SK-N-MC (cell line): ENCODE measurements at places on chromosomes 11 and 22.

DNA sequence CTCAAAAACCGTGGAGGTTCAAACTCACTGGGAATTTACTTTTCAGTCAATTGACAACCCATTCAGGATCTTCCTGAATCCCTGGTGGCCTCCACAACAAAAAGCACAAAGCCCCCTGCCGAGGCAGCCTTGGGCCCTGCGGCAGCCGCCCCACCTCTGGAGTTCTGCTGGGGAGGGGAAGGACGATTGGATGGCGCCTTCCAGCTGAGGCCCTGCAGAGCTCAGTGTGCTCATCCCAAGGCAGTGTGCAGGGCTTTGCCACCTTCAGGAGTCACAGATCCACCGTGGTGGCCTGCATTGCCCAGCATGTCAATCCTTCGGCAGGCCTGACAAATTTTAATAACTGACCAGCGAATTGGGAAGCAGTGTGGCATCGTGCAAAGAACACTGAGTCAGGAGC, 7.4 kb downstream of the ZFTA start:
- no peak for DNase-seq

DNA sequence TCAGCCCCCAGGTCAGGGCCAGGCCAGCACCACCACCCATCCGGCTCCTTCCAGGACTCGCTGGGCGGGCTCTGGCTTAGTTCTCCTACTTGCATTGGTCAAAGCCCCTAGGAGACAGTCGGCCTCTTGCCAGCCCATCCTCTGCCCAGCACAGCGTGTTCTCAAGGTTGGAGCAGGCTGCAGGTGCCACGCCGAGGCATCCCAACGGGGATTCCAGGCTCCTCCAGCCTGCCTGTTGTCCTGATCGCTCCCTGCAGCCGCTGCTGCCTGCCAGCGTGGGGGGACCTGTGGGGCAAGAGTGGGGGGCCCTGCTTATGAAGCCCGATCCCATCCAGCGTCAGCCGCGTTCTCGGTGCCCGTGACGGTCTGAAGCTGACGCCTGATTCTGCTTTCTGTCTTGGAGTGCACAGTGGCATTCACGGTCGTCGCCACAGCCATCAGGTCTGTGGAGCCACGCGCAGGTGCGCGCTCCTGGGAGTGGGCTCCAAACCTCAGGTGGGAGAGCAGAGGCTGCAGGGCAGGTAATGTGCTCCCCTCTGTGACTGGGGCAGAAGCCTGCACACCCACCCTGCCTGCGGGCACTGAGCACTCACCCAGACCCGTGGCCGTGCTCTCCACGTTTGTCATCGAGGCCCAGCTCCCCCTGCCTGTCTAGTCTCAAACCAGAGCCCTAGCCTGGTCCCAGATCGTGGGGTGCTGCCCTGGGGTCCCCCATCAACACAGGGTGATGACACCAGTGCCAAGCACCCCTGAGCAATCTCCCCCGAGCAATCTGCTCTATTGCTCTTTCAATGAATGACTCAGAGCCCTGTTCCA, 991.6 kb downstream of the BRD1 start:
- no peak for DNase-seq

- DNase-seq = no peak
These were observed 81.6 kb downstream of the FLI1 start for GRCh38 chr11:128775468-128775867.

DNA sequence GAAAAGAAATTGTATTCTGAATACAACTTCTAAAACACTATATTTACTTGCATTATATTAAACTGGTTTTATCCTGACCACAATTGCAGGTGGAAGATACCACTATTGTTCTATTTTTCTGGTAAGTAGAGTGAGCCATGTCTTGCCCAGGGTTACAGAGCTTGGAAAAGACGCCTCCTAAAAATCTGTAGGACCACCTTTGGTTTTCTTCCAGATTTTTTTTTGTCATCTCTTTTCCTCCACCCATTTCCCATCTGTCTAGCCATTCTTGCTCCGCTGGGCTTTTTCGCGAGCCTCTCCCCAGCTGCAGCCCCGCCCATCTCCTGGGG, 294 bp upstream of the MTMR3 start:
- DNase-seq = no peak

DNA sequence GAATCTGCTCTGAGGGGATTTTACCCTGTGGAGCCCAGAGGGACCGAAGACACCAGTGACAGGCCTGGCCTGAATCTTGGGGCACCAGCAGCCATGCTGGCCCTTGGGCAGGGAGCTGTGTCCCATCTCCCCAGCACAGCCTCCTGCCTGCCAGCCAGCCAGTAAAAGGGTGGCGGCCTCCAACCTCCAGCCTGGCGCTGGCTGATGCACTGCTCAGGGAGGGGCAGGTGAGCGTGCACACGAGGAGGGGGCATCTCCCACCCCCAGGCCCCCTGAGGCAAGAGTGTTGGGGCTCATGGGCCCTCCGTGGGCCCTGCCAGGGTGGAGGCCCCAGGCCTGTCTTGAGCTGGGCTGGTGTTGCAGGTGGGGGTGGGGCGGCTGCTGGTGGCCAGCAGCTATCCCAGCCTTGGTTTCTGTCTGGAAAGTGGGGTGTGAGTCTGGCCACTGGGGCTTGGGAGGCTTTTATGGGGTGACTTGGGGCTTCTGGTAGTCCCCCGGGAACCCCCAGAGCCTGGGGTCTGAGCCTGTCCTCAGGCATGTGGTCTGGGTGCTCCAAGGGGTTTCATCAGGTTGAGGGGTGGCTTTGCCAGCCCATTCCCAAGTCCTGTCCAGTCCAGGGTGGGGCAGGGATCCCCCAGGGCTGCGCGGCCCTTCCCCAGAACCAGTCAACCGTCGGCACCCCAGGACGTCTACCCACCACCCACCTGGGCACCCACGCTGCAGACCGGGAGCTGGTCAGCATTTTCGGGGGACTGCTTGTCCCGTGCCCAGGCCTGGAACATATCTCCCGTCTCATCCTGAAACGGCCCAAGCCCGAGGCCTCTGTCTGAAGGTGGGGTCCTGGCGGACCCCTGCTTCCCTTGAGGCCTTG, 17.8 kb downstream of the TSPAN4 start:
- no peak for DNase-seq

DNA sequence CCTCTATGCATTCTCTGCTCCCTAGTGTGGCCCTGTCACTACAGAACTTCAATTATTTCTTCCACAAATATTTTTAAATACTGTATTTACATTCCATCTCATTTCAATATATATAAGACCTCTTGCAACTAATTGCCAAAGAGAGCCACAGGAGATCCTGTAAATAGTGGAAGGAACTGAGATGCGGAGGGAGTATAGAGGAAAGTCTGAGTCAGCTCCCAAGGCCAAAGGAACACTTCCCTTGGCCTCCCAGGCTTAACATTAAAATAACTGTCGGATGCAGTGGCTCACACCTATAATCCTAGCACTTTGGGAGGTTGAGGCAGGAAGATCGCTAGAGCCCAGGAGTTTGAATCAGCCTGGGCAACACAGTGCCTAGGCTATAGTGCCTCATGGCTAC, 31.2 kb downstream of the RBFOX2 start:
- no peak for DNase-seq

- no peak for DNase-seq
These were observed 38.4 kb upstream of the PRSS23 start for GRCh38 chr11:86761978-86762377.

GRCh38 chr11:64728757-64729365, 5.9 kb upstream of the NRXN2 start:
- no peak for DNase-seq

DNA sequence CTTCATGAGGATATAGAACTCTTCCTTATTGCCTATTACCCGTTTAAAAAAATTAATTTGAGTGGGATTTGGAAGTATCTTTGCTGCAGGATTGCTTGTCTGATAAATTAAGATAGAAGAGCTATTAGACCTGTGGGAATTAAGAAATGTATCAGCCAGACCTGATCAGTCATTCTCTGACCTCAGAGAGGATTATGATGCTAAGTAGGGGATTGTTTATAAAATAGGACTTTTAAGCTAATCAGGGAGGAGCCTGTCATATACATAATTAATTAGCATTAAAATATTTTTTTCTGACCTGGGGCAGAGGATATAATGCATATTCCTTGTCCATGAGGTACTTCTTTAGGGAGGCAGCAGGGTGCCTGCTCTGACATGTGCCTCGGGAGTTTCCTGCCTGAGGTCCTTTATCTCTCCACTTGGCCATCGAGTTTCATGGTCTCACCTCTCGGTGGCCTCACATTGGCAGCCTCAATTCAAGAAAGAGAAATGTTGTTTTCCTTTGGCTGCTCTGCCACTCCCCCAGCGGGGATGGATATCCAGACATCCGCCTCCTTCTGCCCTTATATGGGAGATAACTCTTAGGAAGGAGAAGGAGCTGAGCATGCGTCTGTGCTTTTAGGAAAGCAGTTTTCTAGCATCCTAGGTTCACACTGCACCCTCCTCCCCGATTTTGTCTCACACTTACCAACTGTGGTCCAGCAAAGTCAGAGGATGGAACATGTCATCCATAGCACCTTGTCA, 41.1 kb downstream of the DIXDC1 start:
- DNase-seq = no peak

DNA sequence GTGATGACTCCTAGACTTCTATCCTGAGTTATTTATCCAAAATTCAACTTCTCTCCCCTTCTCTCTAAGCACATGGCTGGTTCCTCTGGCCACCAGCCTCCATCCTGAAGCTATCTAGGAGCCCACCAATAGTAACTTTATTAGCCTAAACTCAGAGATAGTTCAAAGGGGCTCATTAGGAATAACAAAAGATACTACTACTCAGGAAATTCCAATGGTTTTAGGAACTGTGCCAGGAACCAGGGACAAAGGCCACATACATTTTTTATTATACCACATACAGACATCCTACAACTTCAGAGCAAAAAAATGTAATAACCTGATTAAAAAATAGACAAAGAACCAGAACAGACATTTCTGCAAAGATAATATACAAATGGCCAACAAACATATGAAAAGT, 27.9 kb downstream of the SLC25A17 start:
- peak; percentile 96 for DNase-seq

DNA sequence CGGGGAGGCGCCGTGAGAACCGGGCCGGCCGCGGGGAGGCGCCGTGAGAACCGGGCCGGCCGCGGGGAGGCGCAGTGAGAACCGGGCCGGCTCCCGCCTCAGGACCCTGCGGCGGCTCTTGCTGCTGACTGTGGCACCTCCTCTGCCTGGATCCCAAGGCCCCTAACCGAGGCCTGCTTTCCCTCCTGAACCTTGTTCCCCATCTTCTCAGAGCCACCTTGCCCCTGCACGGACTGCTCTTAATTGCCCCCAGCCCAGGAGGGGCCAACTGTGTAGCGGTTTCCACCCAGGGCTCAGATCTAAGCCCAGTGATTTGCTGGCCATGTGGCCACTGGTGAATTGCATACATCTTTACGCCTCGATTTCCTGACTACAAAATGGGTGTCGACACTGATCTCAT, 112.2 kb upstream of the B3GAT1 start:
- DNase-seq = no peak

- no peak for DNase-seq
These were observed 8.5 kb downstream of the CCDC88B start for GRCh38 chr11:64348383-64349024.

DNA sequence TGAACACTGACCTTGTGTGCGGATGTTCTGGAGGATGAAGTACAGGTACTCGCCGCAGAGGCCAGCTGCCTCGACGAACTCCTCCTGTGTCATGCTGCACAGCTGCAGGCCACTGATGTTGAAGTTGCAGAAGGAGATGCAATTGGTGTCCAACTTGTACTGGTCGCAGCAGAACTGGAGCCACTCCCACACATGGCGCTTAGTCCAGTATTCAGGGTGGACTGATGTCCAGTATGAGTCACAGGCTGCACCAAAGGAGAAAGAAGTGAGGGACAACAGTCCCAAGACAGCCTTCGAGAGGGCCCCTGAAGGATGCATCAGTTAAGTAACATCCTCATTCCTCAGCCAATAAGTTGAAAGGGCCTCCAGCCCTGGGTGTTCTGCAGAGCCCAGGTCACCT, 20.1 kb downstream of the ELF5 start:
- DNase-seq = no peak

- no peak for DNase-seq
These were observed 55.0 kb upstream of the PRODH start for GRCh38 chr22:18991138-18991432.

- no peak for DNase-seq
These were observed 12.5 kb downstream of the CHID1 start for GRCh38 chr11:898143-898511.
